ENCODE measurements at places on chromosomes 3 and 15.

GRCh38 chr3:180749796-180750195, 70.5 kb upstream of the CCDC39 start:
- no peak for DNase-seq

- DNase-seq: no peak
These were observed 5.1 kb upstream of the SLC27A2 start for GRCh38 chr15:50176869-50177268.

DNA sequence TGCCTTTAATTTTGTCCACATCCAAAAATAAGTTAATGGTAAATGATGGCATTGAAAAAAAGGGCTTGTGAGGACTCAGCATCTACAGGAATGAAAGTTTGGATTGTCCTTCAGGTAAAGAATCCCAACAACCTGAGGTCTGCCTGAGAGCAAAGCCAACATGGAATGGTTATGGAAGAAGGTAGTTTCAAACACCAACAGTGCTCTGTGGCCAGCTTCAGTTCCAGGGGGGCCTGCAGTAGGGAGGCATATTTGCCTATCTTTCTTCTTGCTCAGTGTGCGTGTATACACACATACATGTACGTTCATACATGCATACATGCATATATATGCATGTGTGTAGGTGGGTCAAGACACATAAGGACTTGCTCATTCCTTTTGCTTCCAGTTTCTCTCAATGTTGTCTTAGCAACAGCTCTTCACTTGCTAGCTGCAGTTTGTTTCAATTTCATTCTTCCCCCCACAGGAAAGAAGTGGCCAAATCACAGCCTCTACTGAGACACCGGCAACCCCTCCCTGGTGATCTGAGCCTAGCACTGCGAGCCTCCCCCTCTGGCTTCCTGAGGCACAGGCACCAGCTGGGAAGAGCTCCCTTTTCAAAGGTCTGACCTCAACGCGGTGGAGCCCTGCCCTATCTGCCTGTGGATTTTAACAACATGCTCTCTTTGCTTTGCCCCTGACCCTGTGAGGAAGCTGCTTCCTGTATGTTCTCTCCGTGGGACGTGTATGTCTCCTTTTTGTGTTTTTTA, 146.2 kb downstream of the KLF13 start:
- no peak for DNase-seq

GRCh38 chr3:68997887-68998286, 15.6 kb downstream of the EOGT start:
- DNase-seq: no peak

DNA sequence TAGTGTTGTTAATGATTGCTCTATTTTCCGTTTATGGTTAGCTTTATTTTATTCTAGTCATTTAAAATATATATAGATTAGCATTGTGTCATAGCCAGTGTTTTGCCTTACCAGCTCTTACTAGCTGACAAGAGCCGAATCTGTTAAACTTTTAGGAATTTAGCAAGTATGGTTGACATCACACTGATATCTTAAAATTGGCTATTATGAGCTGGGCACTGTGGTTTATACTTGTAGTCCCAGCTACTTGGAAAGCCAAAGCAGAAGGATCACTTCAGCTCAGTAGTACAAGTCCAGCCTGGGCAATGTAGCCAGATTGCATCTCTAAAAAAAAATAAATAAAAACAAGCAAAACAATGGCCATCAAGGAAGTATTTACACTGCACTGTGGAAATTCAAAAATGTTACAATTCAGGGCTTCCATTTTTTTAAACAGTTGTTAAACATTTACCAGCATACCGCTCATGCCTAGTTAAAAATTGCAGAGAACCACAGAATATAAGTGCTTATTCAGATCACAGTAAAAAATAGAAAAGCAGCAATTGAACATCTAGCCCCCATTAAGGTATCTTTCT, 208.4 kb upstream of the CGNL1 start:
- no peak for DNase-seq

DNA sequence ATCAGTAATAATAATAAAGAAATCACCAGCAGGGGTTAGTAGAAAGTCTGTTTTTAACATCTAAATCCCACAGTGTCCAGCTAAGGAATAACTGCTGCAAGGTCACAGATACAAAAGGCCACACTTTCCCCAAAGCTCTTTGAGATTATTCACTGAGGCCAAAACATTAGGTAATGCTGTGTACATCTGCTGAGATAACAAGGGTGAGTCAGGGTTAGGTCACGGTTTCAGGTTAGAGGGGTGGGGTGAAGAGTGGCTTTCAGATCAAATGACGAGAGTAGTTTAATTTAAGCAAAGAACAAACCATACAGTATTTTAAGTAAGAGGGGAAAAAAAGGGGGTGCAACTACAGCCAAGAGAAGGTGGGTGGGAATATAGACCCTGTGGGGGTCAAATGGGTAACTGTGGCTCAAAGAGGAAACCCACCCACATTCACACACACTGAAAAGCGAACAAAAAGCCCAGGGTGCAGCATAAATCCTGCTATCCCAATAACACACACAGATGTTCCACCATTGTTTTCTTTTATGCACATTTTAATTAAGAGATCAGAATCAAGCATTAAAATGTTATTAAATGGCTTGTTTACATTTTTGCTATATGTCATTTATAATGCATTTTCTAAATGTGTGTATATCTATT, 412.9 kb downstream of the TIGIT start:
- DNase-seq: peak; percentile 19

- peak; percentile 49 for DNase-seq
These were observed 1.4 kb upstream of the MAGEL2 start for GRCh38 chr15:23648920-23649515.

DNA sequence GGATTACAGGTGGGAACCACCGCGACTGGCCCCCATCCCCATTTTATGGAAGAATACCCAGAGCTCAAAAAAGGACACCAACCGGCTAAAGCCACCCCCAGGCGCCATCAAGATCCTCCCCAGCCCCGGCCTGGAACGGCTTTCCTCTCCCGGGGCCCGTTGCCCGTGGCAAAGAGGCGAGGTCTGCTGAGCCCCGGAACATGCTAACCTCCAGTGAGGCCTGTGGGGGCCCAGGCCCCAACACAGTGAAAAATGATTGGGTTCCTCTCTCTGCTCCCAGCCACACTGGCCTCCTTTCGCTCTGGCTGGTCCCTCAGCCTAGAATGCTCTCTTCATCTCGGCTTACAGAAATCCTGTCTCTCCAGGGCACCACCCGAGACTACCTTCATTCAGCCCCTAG, 46.5 kb upstream of the SMAD6 start:
- no peak for DNase-seq

GRCh38 chr3:196793246-196793645, 53.6 kb downstream of the PAK2 start:
- peak; percentile 52 for DNase-seq

GRCh38 chr15:23384371-23384770, 29.8 kb downstream of the GOLGA8S start:
- DNase-seq: no peak
